ENCODE measurements at places on chromosomes 1 and 21.

GRCh38 chr1:215526147-215526845 is 40.8 kb upstream of the KCTD3 start:
- DNase-seq, result peak; percentile 37

- no peak for DNase-seq
Observed at GRCh38 chr1:76170513-76170912, 96.0 kb downstream of the ST6GALNAC3 start.

DNA sequence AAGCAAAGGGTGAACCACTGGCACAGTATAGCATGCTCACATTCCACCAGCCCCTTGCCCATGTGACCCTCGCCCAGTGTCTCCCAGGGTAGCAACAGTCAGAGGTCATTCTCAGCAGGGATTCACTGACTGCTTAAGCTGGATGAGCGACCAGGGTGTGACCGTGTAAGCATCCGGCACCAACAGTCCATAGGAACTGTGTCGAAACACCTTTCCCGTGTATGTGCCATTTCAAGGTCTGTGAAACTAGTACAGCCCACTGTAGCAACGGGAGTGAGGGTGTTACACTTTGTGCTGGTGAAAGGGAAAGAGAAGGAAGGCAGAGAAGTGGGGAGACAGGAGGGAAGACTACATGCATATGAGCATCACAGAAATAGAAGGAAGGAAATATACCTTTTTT is 10.8 kb downstream of the PIK3C2B start:
- no peak for DNase-seq

GRCh38 chr1:223153177-223154119 is 10.4 kb upstream of the TLR5 start:
- no peak for DNase-seq

DNA sequence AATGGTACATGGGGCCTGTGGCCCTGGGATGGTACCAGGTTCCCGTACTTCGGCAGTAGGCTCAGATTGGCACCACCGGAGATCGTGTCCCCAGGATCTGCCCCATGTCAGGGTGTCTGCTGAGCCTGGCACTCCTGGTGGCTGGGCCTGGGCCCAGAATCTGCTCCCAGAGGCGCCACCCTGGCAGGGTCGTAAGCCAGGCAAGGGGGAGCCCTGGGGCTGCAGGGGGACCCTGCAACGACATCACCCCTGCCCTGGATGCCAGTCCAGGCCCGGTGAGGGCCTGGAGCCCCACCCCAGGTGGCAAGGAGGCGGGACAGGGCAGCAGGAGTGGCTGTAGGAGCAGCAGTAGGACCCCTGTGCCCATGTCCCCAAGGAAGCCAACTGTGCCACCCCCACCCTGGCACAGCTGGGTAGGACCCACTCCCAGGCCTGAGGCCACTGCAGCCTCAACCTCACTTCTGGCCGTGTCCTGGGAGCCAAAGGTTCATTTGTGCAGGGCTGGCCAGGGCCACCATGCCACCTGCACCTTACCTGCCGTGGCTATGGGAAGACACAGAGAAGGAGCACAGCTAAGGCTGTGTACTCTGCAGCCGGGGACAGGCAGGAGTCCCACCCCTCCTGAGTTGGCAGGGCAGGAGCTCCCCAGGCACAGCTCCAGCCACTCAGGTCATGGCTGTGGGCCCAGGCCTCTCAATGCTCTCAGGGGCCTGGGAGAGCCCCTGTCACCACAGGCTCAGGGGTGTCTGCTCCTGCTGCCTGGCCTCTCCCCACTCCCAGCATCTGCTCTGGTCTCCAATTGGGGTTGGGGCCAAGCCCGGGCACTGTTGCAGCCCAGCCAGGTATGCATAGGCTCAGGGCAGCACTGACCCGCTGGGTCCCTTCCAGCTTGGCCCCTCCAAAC is 141.7 kb downstream of the EIF4G3 start:
- DNase-seq, result no peak

DNA sequence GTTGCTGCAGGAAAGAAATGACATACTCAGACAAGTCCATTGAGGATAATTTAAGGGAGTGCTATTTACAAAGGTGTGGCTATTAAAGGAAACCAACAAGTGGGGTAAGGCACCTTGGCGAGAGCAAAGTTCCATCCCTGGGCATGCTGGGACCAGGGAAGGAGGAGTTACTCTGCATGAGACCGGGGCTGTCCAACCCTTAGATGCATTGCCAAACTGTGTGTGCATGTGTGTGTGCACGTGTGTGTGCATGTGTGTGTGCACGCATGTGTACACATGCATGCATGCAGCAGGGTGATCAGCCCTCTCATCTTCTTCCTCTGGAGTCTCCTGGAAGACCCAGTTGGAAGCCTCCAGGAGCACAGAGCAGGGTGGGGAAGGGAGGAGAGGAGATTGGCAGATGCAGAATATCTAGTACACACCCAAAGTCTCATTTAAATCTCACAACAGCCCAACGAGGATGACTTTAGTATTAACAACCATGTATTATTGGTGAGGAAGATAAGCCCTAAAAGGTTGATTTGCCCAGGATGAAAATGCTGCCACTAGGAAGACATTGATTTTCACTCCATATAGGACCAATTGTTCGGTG is 72.2 kb upstream of the CD34 start:
- no peak for DNase-seq

- peak; percentile 71 for DNase-seq
Observed at GRCh38 chr1:98661544-98662355, at the start of gene SNX7. TSS of gene SNX7 (plus strand) at chr1:98661721. CDS start at chr1:98661732, 11 bp downstream.

- DNase-seq, result no peak
Observed at GRCh38 chr1:43942411-43942810, 4.3 kb upstream of the IPO13 start.

DNA sequence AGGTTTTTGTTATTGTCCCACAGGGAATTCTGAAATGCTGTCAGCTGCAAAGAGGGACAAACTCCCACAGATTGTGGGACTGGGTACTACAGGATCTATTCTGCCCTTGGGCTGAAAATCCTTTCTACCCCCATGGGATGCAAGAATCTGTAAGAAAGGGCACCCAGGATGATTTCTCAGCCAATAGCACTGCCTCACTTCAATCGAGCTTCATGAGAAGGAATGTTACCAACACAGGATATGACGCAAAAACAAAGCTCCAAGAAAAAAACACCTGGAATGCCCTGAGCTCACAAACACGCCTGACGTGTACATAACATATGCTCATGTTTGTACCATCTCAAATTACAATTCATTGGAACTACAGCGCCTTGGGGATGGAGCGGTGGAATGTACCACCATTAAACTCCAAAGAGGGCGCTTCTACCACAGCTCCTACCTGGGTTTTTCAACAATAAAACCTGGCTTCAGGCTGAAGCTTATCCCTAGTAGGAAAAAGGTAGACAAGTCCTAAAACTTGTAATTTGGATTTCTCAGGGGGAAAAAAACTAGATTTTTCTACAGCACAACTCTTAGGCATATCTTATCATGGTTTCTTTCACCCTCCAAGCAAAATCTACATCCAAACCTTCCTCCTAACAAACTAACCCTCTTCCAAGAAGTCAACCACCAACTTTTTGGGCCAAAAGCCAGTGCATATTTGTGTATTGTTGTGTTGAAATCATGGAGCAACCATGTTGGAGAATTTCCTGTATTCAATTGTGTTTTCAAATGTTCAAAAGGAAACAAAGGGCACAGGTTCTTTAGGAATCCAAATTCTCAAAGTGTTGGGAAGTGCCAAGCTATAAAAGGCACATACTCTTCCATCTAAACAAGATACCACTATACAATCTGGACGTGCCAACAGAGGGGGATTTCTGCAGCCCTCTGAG is 78.9 kb downstream of the TGFBR3 start:
- DNase-seq, result no peak

DNA sequence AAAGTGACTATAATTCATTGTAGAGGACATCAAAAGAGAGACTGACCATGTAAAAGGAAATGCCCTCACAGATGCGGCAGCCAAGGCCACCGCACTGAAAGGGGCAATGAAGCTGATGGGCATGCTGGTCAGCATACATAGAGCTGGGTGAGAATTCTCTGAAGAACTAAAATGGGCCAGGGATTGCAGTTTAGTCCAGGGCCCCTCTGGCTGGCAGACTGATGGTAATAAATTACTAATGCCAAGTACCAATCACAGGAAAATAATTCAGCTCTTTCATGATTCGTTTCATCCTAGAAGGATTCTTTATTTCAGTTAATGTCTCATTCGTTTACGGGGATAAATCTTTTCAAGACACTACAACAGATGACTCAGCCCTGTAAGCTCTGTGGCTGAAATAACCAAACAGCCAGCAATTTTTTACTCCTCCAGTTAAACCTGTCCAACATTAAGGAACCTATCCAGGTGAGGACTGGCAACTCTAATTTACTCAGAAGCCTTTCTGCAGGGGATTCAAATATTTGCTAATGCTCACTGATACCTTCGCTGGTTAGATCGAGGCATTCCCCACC is 56.9 kb upstream of the MAP1LC3C start:
- DNase-seq, result no peak

DNA sequence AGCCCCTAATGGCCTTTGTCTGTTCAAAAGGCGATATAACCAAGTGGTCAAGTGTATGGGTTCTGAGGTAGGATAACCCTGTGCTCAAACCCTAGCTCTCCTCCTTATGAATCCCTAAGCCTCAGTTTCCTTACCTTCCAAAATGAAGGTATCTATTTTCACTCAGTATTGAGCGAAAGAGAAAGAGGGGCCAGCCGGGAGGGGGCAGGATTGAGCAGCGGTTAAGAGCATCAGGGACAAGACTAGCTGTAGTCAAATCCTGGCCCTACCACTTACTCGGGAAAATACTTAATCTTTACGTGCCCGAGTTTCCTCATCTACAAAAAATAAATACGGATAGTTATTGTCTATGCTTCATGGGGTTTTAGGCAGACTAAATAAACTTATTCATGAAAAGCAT is 25.7 kb downstream of the LY9 start:
- DNase-seq, result no peak

GRCh38 chr1:115052454-115053083 is 22.9 kb downstream of the TSHB start:
- no peak for DNase-seq

GRCh38 chr1:70202173-70202758 is 3.1 kb downstream of the LRRC40 start:
- DNase-seq, result no peak

- DNase-seq, result no peak
Observed at GRCh38 chr1:67634396-67634935, 50.5 kb upstream of the GADD45A start.

- no peak for DNase-seq
Observed at GRCh38 chr1:244628789-244629188, 24.1 kb upstream of the DESI2 start.

GRCh38 chr1:18606443-18607288 is 24.0 kb upstream of the PAX7 start:
- no peak for DNase-seq

GRCh38 chr1:7993593-7994479 is 32.3 kb downstream of the ERRFI1 start:
- no peak for DNase-seq

DNA sequence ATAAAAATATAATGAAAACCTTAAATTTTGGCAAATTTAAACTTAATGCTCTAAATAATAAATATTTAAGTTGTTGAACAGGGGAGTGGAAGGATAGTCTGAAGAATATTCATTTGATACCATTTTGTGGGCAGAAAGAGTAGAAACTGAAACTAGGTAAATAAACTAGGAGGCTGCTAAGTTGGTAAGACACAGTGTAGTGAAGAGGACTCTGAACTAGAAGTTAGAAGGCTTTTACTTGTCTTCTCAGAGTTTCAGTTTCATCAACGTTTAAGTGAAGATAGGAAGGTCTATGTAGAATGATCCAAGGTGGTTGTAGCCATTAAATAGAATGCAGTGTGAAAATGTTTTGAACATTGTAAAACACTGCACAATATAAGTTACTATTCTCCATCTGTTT is 516.9 kb downstream of the AMY1C start:
- no peak for DNase-seq

DNA sequence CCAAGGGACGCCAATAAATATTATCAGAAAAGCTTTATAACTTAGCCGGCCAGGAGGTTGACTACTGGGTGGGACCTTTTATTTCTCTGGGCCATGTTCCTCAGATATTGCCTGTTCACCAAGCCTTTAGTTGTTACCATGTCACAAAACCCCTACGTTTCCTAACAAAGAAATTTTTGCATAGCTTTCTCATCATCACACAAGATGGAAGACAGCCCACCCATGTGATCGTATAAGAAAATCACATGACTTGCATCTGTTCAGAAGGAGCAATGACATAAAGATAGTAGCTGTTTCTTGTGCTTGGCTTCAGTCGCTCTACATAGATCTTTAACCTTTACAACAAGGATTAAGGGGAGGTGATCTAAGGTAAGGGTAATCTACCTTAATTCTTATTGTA is 88.9 kb upstream of the NGF start:
- no peak for DNase-seq

GRCh38 chr1:50774759-50775351 is 185.2 kb downstream of the FAF1 start:
- DNase-seq, result peak; percentile 71

GRCh38 chr1:46008585-46008984 is 123.8 kb downstream of the PIK3R3 start:
- DNase-seq, result no peak

DNA sequence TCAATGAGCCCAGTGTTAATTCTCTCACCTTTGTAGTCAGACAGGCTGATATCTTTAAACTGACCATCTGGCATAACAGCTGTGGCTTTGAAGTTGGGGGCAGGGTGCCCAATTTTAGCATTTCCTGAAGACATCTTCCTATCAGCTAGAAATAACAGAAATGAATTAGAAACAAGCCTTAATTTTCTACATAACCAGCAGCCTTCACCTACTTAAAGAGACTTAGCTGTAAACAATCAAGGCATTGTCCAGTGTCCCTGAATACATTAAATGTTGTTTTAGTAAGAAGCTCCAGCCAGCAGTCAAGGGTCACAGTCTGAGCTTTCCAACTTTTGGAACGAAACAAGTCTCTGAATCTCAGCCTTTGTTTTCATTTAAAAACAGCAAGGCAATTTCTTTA is 2.8 kb downstream of the PRDX1 start:
- DNase-seq, result no peak

- no peak for DNase-seq
Observed at GRCh38 chr1:193229136-193229535, 42.7 kb upstream of the B3GALT2 start.

- DNase-seq, result no peak
Observed at GRCh38 chr1:227937031-227937837, 10.5 kb downstream of the WNT9A start.

DNA sequence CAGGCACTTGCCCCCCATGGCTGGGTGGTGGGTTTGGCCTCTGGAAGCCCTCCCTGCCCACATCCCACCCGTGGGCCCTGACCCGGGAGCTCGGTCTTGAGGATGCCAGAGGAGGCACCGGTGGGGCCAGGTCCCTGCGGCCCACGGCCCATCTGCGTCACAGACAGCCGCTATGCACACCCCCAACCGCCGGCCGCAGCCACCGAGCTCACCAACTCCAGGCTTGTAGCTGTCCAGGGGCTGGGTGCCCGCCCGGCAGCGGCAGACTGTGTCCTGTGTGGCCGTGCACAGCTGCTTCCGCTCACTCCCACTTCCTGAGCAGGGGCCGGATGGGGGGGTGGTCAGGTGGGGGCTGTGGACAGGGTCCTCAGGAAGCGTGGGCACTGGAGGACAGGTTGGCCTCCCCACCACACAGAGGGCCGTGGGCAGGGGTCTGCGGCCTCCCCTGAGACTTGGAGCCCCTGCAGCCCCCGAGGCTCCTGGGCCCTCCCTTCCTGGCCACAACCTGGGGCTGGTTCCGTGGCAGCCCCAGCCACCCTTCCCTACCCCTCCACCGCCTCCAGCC is 1.1 kb downstream of the TNFRSF4 start:
- DNase-seq, result no peak

Data from amniotic stem cell (primary cell).